ENCODE measurements at places on chromosomes 1 and 21.

DNA sequence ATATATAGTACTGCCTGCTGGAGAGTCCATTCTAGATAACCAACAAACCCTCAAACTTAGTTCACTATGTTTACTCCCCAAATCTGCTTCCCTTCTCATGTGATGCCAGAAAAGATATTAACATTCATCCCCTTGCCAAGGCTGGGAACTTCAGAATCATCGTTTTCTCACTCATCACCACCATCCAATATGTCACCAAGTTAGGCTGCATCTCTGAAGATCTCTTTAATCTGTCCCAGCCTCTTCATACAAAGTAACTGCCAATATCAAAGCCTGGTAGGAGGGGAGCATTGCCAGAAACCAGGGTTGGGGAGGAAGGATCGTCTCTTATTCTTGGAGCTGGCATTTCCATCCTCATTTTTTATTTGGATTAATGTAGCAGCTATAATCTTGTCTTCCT lies 71.6 kb downstream of the XCL2 start:
- no peaks in the 10 kb centered on the region for H3K27me3 ChIP-seq
- H3K4me3 ChIP-seq = no peak overlapping the region
- DNase-seq = no peak
- peaks cover 7% of the 10 kb centered on the region for H3K4me1 ChIP-seq

- H3K4me3 ChIP-seq = no peak overlapping the region
- peak; percentile 63 for DNase-seq
- H3K27ac ChIP-seq = no peak overlapping the region
- H3K36me3 ChIP-seq = peaks cover 6% of the 10 kb centered on the region
- no peaks in the 10 kb centered on the region for H3K27me3 ChIP-seq
Measured at GRCh38 chr1:32813941-32814739, 3.0 kb downstream of the YARS1 start.

DNA sequence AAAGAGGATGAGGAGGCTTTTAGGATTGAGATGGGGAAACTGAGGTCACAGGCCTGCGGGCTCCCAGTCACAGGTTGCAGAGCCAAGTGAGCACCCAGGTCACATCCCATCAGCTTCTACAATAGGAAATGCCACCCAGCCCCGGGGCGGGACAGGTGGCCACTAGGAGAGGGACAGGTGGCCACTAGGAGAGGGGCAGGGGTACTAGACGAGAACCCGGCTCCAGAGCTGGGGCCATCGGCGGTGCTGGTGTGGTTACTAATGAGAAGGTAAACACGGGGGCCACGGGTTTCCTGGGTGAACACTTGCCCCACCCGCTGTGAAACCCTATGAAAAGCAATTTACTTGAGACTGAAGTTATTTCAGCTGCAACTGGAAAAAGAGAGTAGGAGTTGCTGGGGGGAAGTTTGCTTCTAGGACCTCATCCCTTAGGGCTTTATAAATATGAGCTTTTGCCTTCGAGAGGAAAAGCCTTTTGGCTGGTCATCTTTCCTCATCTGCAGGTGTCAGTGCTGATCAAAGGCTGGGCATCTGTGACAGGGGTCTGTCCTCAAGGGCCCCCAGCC lies 52.5 kb downstream of the MRPL37 start:
- no peaks in the 10 kb centered on the region for H3K27me3 ChIP-seq
- no peaks in the 10 kb centered on the region for H3K36me3 ChIP-seq
- H3K4me3 ChIP-seq = no peak overlapping the region
- no peak for DNase-seq

- no peaks in the 10 kb centered on the region for H3K27me3 ChIP-seq
- no peaks in the 10 kb centered on the region for H3K4me1 ChIP-seq
- DNase-seq = peak; percentile 21
- H3K27ac ChIP-seq = no peak overlapping the region
- no peaks in the 10 kb centered on the region for H3K36me3 ChIP-seq
Measured at GRCh38 chr1:10685808-10686403, 110.5 kb downstream of the CASZ1 start.

- DNase-seq = peak; percentile 99
- peak overlapping the region; percentile 86 for H3K27ac ChIP-seq
Measured at GRCh38 chr1:33342041-33342723, 21.3 kb upstream of the A3GALT2 start.

- H3K4me1 ChIP-seq = no peaks in the 10 kb centered on the region
- peaks cover 2% of the 10 kb centered on the region for H3K27me3 ChIP-seq
- H3K4me3 ChIP-seq = no peak overlapping the region
- DNase-seq = no peak
- no peaks in the 10 kb centered on the region for H3K36me3 ChIP-seq
- no peak overlapping the region for H3K27ac ChIP-seq
Measured at GRCh38 chr1:94827434-94827833, 7.3 kb downstream of the SLC44A3 start.

GRCh38 chr1:228263636-228264035 lies 55.8 kb downstream of the OBSCN start:
- no peaks in the 10 kb centered on the region for H3K27me3 ChIP-seq
- H3K27ac ChIP-seq = no peak overlapping the region
- H3K4me1 ChIP-seq = no peaks in the 10 kb centered on the region
- no peak for DNase-seq
- H3K36me3 ChIP-seq = no peaks in the 10 kb centered on the region

DNA sequence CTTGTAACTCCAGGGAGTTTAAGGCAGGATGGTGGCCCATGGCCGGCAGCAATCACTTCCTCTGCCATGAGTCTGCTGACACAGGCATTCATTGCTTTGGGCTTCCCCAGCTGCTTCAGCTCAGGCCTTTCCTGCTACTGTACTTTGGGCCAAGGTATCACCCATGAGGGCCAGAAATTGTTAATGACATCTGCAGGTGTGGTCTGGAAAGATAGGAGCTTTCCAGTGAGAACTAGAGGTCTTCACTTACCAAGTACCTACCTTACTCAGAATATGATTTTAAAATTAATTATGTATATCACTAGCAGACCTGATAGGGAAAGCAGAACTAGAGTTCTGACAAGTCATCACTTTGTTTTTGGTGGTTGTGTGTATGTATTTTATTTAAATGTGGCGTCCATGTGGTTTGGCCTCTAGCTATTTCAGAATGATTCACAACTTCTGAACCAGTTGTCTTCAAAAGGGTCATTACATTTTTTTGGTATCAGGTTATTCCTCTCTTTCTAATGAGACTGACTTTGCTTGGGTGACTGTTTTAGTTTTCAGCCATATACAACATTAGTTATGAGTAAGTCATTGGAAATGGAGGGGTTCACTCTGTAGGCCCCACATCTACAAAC lies 2.7 kb downstream of the RGL1 start:
- peaks cover 28% of the 10 kb centered on the region for H3K4me1 ChIP-seq
- H3K4me3 ChIP-seq = peak overlapping the region; percentile 12
- H3K36me3 ChIP-seq = no peaks in the 10 kb centered on the region

DNA sequence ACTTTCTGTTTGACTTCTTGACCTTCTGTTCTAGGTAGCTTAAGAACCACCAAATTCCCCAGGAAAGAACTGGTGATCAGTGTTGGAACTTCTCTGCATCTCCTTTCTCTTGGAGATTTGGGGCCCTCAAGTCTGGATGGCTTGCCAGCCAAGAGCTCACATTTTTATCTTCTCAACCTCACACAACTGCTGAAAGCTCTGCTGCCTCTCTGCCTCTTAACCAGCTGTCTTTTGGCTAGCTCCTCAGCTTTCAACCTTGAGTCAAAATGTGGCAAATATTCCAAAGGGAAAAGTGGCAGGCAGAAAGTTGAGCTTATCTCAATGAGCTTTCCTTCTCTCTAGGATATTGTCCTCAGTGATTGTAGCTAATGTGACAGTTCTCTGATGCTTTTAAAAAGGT lies 89.2 kb upstream of the CCDC190 start:
- H3K27me3 ChIP-seq = no peaks in the 10 kb centered on the region
- DNase-seq = no peak
- no peak overlapping the region for H3K27ac ChIP-seq

- no peak for DNase-seq
- no peaks in the 10 kb centered on the region for H3K4me1 ChIP-seq
- no peaks in the 10 kb centered on the region for H3K36me3 ChIP-seq
- H3K27ac ChIP-seq = no peak within 1 kb of the TSS
- H3K4me3 ChIP-seq = no peak within 1 kb of the TSS
- H3K27me3 ChIP-seq = peaks cover 4% of the 10 kb centered on the region
Measured at GRCh38 chr1:161069731-161070270, at the start of gene ARHGAP30. TSS of gene ARHGAP30 (minus strand) at chr1:161069891. CDS start at chr1:161069624, 267 bp downstream.

GRCh38 chr1:176557543-176558258 lies 94.7 kb downstream of the PAPPA2 start:
- H3K36me3 ChIP-seq = no peaks in the 10 kb centered on the region
- no peak overlapping the region for H3K27ac ChIP-seq
- no peaks in the 10 kb centered on the region for H3K4me1 ChIP-seq
- no peak for DNase-seq

DNA sequence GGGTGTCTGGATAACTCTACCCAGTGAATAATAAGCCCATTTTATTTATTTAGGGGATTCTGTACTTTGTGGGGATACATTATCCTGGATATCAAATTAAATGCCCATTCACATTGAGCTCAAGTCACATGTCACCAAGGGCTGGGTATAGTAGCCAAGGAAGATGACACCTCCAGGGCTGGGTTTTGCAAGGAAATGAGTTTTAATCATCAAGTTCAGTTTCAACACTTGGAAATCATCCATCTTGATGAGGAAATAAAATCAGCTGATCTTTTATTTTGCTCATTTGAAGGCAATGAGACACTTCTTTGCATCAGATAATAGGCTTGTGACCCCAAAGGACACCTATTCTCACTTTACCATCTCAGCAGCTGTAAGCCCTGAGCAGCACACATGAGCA lies 80.0 kb upstream of the TNR start:
- no peaks in the 10 kb centered on the region for H3K36me3 ChIP-seq
- no peak overlapping the region for H3K27ac ChIP-seq
- no peak for DNase-seq
- no peaks in the 10 kb centered on the region for H3K4me1 ChIP-seq

GRCh38 chr21:32597205-32597604 lies 11.9 kb upstream of the TCP10L start:
- no peaks in the 10 kb centered on the region for H3K27me3 ChIP-seq
- DNase-seq = peak; percentile 51
- no peak overlapping the region for H3K27ac ChIP-seq

- peaks cover 70% of the 10 kb centered on the region for H3K27me3 ChIP-seq
- peak within 1 kb of the TSS; percentile 2 for H3K4me3 ChIP-seq
- no peaks in the 10 kb centered on the region for H3K36me3 ChIP-seq
- DNase-seq = peak; percentile 36
- H3K27ac ChIP-seq = no peak within 1 kb of the TSS
Measured at GRCh38 chr21:41766883-41767605, at the start of gene RIPK4. TSS of gene RIPK4 (minus strand) at chr21:41767052. CDS start at chr21:41767041, 11 bp downstream.

- no peaks in the 10 kb centered on the region for H3K27me3 ChIP-seq
- no peak overlapping the region for H3K4me3 ChIP-seq
- no peak overlapping the region for H3K27ac ChIP-seq
- no peak for DNase-seq
- no peaks in the 10 kb centered on the region for H3K4me1 ChIP-seq
Measured at GRCh38 chr21:46211786-46212720, 16.5 kb downstream of the LSS start.

GRCh38 chr1:43992232-43992995 lies 1.0 kb downstream of the CCDC24 start:
- DNase-seq = no peak
- no peaks in the 10 kb centered on the region for H3K36me3 ChIP-seq
- peaks cover 3% of the 10 kb centered on the region for H3K4me1 ChIP-seq
- H3K4me3 ChIP-seq = peak overlapping the region; percentile 42

DNA sequence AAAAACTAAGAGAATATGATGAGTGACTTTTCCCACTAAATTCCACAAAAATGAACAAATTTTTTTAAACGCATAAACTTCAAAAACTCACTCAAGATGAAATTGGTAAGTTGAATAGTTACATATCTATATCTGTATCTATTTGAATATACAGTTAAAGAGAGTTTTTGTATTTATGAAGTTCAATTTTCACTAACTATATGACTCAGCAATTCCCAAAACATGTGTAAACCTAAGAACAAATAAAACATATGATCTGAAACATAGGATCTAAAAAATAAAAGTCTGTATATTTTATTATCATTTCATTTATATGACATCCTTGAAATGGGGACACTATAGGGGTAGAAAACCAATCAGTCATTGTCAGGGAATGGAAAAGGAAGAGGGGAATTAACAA lies 105.7 kb upstream of the SNX7 start:
- H3K27me3 ChIP-seq = no peaks in the 10 kb centered on the region
- no peaks in the 10 kb centered on the region for H3K4me1 ChIP-seq
- DNase-seq = no peak
- no peak overlapping the region for H3K4me3 ChIP-seq
- no peaks in the 10 kb centered on the region for H3K36me3 ChIP-seq

DNA sequence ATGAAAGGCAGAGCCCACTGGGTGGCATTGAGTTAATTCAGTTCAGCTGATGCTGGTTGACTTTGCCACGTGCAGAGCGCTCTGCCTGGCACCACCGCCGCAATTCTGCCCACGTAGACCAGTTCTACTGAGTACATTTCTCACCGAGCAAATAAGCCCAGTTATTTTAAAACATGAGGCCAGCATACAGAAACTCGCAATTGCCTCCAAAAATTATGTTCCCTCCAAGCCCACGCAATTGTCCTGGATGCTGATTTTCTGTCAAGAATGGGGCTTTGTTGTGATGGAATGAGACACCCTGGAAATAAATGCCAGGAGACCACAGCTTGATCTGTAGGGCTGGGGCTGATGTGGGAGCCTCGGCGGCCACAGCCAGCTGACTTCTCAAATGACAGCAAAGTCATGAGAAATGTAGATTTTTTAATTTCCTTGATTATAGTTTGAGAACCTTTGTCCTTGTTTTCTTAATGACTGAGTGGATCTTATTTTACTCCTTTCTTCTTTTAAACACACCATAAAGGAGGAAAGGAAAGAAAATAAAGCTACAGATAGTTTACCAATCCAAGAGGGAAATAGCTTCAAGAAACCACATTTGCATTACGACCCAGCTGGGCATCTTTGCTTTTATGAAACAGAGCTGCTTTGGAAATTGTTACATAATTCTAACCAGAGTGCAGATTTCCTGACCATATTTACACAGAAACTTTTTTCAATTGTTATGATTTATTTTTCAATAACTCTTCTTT lies 11.6 kb upstream of the PARP1 start:
- H3K27me3 ChIP-seq = no peaks in the 10 kb centered on the region
- no peak for DNase-seq
- H3K4me1 ChIP-seq = no peaks in the 10 kb centered on the region
- no peak overlapping the region for H3K4me3 ChIP-seq
- no peak overlapping the region for H3K27ac ChIP-seq
- no peaks in the 10 kb centered on the region for H3K36me3 ChIP-seq

GRCh38 chr1:23344111-23344986 lies at the start of gene HNRNPR:
TSS of gene HNRNPR (minus strand) at chr1:23344284. CDS start at chr1:23341008, 3,276 bp downstream.
- no peaks in the 10 kb centered on the region for H3K27me3 ChIP-seq
- peak within 1 kb of the TSS; percentile 86 for H3K27ac ChIP-seq
- H3K4me3 ChIP-seq = peak within 1 kb of the TSS; percentile 70
- H3K36me3 ChIP-seq = no peaks in the 10 kb centered on the region
- peak; percentile 100 for DNase-seq
- peaks cover 7% of the 10 kb centered on the region for H3K4me1 ChIP-seq

DNA sequence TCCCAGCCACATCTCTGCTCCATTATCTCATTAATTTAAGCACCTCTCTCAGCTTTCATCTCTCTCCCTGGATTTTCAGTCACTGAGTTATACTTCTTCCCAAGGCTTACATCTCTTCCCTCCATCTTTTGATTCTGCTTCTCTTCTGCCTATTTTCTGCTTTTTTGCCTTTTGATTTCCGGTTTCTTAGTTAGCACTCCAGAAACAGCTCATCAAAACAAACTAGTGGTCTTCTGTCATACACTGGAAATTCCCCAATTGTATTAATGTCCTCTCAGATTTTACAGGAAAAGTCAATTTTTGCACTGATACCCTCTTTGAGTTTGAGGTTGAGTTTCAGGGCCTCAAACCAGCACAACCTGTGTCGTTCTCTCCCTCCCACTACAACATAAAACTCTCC lies 1.5 kb downstream of the LCE3E start:
- no peaks in the 10 kb centered on the region for H3K27me3 ChIP-seq
- no peaks in the 10 kb centered on the region for H3K36me3 ChIP-seq
- H3K4me3 ChIP-seq = no peak overlapping the region
- no peak overlapping the region for H3K27ac ChIP-seq
- H3K4me1 ChIP-seq = no peaks in the 10 kb centered on the region

Measured in fibroblast of lung (primary cell).